ENCODE measurements at places on chromosomes 4 and X. TPM values are rescaled to one million over a fixed set of nuclear protein-coding genes. Genes with fewer than 3 reads are reported as not detected.
A peak's percentile ranks its signal among the peaks of the same experiment; 100 is the strongest.

PNMA3 gene
- total RNA-seq: not detected

SGMS2 gene
- not detected for total RNA-seq

GRCh38 chrX:134847133-134847532, 143.7 kb upstream of the SMIM10 start:
- DNase-seq: no peak

DNA sequence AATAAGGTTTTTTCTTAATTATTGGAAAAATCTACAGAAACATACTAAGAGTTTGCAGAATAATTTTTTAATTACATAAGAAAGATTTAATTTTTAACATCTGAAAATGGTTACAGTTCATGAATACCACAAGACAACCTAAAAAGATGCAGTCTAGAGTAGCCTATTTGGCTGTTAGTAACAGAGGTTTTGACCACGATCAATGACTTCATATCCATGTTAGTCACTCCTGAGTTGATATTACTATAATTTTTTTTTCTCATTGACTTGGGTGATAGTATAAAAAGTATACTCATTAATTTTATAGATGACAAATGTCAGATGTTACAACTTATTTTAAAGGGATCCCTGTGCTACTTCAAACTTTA, 272.5 kb downstream of the DCTD start:
- DNase-seq: no peak

GRCh38 chr4:35102066-35102465, 1142.2 kb downstream of the ARAP2 start:
- DNase-seq: no peak

DNA sequence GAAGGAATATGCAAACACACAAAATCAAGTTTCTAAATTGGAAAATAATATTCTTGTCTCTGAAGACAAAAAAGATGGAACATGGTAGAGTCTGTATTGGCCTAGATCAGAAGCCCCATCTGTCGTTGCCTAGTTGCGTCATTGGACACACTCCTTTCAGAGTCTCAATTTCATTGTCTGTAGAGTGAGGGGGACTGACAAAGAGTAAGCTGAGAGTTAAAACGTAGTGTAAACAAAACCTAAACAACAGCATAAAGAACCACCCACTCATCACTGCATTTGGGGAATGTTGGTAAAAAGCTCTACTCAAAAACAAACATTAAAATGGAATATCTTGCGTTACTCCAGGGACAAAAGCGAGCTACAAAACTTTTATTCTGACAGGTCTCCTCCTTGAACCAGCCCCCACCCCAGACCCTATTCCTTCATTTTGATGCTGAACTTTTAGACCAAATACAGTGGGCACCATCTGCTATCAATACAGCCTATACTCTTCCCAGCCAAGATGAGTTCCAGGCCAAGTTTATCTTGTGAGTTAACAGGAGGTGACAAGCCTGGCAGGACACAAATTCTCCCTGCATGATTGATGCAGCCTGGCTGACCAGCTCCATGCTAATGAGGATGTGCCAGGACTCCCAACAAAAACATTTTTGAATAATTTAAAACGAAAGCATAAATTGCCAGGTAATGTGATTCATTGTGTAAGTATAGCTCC, 125.2 kb downstream of the COL25A1 start:
- DNase-seq: no peak

DNA sequence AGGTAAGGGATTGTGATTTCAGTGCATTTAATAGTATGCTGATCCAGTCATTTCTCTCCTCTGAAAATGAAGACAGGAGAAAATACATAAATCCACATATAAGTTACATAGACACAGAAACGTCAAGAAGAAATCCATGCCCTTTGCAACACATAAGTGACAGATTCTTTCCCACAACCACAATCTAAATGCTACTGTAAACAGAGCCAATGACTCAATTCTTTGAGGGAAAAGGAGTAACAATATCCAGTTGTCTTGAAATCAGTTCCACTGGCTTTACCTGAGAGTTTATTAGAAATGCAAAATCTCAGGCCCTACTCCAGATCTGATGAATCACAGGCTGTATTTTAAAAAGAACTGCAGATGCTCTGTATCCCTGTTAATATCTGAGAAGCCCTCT, 66.4 kb downstream of the ARAP2 start:
- DNase-seq: no peak

GRCh38 chr4:80112236-80112635, 39.2 kb upstream of the ANTXR2 start:
- no peak for DNase-seq

DNA sequence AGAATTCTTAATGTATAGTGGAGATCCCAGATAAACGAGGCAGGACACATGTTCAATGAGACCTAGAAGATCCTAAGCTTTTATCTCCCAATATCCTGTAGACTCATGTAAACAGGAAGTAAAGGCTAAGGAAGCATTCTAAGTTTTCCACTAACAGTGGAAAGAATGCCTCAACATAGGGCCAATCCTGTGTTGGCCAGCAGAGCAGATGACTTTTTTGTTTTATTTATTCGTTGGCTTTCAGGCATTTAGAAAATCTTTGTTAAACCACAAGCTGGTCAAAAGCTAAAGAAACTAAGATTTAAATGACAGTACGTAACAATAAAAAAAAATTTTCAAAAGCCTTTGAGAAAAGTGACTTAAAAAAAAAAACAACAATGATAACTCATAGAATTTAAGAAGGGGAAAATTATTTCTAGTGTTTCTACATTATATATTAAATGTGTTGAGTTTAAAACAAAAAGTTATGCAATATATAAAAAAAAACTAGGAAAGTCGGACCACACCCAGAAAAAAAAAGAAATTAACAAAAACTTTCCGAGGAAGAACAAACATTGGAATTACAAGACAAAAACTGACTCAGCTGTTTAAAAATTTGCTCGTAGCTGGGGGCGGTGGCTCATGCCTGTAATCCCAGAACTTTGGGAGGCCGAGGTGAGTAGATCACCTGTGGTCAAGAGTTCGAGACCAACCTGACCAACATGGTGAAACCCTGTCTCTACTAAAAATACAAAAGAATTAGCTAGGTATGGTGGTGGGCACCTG, 759.3 kb downstream of the FSTL5 start:
- no peak for DNase-seq

SLC9B1 gene
- 3.3 TPM for total RNA-seq

GRCh38 chr4:99645036-99645435, 12.6 kb downstream of the C4orf54 start:
- DNase-seq: no peak

CAPN6 gene
- not detected for total RNA-seq

VSIG4 gene
- not detected for total RNA-seq

DNA sequence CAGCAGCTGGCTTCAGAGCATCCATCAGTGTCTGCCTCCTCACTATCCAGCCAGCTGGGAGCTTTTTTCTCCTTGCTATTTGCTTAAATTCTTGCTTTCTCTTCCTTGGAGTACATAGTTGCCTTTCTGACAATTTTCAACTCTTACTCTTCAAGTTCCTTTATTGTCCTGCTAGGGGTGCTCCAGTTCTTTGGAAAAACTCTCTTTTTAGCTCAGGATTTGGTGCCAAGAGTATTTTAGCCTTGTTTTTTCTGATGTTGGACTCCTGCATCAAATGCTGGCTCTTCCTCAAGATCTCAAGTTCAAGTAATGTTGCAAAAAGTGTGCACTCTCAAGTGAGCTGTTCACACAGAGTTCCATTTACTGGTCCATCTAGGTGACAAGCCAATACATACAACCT, 126.4 kb downstream of the KDR start:
- no peak for DNase-seq

GRCh38 chr4:168531305-168531704, 34.5 kb downstream of the PALLD start:
- no peak for DNase-seq

TSPAN7 gene
- total RNA-seq: not detected

DNA sequence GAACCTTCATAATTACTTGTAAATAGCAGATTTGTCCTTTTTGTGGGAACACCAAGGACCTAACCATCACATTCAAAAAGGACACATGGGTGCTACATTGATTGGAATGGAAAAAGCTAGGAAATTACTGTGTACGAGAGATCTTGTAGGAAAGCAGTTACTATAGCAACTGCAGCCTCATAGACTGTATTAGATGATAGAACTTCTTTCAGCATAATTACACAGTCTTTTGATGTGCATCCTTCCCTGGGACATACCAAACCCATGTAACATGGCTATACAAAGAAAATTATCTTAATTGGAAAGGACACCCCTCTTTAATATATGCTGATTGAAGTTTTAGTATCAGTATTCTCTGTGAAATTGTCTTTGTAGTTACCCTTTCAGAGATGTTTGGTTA, 130.7 kb upstream of the CTSO start:
- no peak for DNase-seq

- peak; percentile 60 for DNase-seq
Observed at GRCh38 chr4:145061318-145061920, 36.6 kb downstream of the ANAPC10 start.

DNA sequence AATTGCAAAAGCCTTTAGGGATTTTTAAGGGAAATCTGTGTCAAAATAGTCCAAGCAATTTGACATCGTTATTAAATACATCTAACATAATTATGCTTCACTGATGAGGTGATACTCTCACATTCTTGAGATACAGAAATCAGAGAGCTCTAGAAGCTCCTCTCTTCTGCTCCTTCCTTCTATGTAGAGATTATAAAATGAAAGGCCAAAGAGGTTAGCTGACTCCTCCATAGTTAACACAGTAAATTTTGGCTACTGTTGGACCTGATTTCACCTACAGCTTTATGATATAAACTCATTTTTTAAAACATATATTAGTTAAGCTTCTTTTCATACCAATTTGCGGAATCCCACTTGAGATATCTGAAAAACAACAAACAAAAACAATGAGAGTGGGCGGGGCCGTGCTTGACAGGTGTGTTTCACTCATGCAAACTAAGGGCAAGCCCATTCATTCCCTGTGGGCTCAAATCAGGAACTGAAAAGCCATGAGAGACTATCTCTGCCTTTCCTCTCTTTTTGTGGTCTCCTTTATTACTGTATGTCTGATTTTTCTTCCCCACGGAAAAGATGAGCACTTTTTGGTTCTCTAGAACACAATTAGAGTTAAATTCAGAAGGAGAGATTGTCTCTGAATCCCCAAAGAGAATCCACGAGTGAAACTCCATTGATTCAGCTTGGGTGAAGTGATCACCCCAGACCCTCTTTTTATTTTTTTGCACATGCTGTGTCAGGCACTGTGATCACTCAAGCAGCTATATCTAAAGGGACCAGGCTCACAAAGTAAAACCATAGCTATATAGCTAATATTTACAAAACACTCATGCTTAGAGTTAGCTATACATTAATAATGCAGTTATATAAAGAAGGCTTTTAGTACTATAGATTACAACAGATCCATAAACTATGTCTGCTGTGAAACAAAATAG, 566.3 kb downstream of the IL15 start:
- peak; percentile 11 for DNase-seq

GRCh38 chrX:27968352-27968751, 12.9 kb downstream of the DCAF8L1 start:
- no peak for DNase-seq

DNA sequence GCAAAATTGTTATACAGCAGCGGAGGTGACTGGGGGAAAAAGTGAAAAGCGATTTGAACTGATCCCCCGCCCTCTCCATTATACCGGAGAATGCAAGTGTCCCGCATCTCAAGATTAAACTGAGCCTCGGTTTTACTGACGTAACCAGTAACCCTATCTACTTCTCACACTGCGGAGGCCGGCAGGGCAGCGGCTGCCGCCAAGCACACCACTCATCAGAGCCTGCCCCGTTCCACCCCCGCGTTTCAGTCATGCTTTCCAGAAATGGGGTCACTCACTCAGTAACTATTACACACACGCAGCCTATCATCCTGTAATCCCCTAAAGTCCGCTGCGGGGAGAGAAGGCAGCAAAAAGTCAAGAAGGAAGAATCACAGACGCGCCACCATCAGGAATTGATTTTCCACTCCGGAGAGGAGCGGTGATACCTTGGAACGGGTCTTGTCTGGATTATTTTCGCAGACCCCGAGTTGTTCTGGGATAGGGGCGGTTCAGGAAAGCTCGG, 1.4 kb downstream of the RPS6KA3 start:
- DNase-seq: peak; percentile 47

DNA sequence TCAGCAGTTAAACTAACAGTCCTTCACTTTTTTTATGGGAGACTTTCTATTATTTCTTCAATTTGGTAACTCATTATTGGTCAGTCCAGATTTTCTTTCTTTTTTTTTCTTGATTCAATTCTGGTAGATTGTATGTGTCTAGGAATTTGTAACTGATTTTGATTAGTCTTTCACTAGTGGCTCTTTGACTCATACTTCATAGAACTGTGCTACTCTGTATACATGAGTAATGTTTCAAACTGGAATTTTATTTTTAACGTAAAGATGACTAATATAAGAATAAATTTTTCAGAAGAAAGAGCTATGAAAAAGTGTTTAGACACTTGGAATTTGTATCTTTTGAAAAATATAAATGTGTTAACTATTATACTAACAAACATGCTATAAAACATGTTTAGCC, 813.0 kb downstream of the TRAM1L1 start:
- no peak for DNase-seq
